ENCODE measurements at places on chromosomes 6 and 20.

GRCh38 chr20:42204109-42204660, 586.0 kb upstream of the CHD6 start:
- no peak for DNase-seq

DNA sequence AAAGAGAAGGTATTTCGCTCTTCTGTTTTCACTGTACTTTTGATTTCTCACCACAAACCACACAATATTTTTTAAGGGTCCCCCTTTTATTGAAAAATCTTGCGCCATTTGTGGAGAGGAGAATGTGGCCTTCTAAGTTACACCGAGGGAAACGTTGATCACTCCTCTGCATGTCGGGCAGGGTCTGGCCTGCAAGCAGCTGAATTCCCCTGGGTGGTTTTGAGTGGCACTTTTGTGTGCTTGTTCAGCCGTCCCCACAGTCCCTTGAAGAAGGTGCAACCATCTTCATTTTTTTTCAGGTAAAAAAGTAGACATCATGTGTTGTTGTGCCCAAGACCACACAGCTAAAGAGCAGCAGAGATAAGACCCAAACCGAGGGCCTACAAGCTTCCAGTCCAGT, 6.1 kb downstream of the GPR31 start:
- no peak for DNase-seq

GRCh38 chr20:34689486-34689885, 12.6 kb upstream of the PIGU start:
- DNase-seq, result no peak

- no peak for DNase-seq
Observed at GRCh38 chr20:24693466-24694156, 224.2 kb downstream of the SYNDIG1 start.

DNA sequence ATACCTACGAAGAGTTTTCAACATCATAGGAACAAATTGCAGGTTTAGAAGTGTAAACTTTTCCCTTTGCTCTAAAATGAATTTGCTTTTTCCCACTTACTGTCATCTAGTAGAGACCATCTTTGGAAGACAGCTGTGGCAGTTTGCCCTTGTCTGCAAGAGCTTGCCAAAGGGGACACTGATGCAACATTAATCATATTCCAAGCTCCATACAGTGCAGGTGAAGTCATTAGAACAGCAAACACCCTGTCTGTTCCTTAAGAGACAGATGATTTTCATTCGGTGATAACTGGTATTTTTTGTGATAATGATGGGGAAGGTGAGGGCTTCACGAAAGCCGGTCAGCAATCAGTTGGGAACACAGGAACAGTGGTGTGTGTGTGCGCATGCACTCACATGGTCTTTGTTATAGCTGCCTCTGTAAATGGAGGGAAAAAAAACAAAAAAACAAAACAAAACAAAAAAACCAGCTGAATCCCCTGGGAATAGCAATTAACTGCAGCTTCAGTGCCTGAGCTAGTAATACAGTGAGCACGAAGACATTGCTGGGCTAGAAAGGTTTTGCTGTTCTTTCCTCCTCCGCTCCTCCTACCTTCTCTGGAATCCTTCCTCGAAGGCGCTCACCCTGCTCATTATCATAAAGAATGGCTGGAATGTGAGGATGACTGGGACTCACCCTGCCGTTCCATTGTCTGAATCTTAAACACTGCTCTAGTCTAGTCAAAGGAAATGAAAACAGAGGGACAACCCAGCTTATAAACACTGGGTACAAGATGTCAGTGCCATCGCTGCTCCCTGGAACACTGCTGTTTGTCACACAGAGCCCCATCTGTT, 35.2 kb upstream of the KIF13A start:
- no peak for DNase-seq

DNA sequence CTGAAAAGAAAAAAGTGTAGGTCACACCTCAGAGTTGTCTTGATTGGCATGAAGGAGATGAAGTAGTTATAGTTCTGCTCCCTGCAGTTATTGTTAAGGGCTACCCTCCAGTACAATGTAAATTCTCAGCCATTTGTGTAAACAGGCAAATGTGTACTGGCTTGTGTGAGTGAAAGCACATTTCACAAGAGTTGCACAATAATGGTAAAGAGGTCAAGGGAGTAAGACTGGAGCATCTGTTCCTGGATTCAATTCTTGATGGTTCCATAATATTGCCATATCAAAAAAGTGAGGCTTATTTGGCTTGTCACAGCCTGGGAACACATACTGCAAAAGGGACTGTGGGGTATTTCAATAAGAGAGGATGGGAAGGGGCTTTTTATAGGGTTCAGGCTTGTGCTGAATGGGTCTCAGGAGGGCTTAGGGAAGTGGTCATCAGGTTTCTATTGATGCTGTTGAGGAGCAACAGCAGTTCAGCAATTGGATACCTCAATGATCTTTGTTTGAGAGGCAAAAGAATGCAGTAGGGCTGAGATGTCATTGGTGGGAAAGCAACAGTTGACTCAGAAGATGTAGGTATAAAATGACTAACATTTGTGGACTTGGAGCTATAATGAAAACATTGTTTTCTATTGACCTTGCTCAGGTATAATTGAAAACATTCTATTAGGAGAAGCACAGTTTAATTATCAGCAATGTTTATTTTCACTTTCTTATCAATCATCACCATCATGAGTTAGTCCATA, 402.6 kb downstream of the BCKDHB start:
- DNase-seq, result no peak

DNA sequence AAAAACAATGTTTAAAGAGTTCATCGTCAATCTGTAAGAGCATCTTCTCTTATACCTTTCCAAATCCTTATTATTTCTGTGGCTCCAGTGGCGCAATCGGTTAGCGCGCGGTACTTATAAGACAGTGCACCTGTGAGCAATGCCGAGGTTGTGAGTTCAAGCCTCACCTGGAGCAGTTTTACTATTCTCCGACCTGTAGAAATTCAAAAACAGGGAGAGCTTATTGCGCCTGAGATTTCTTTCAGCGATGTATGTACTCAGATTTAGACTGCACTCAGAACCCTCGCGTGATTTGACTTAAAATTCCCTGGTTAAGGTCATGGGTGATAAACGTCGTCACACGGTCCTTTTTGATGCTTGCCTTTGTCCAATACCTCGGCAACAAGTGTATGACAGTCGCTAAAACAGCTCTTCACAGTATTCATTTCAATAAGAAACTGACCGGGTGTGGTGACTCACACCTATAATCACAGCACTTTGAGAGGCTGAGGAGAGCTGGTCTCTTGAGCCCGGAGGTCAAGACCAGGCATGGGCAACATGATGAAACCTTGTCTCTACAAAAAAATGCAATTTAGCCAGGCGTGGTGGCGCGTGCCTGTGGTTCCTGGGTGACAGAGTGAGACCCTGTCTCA, 11.9 kb downstream of the GPX5 start:
- DNase-seq, result no peak

- DNase-seq, result no peak
Observed at GRCh38 chr6:128712898-128713297, 170.0 kb upstream of the LAMA2 start.

DNA sequence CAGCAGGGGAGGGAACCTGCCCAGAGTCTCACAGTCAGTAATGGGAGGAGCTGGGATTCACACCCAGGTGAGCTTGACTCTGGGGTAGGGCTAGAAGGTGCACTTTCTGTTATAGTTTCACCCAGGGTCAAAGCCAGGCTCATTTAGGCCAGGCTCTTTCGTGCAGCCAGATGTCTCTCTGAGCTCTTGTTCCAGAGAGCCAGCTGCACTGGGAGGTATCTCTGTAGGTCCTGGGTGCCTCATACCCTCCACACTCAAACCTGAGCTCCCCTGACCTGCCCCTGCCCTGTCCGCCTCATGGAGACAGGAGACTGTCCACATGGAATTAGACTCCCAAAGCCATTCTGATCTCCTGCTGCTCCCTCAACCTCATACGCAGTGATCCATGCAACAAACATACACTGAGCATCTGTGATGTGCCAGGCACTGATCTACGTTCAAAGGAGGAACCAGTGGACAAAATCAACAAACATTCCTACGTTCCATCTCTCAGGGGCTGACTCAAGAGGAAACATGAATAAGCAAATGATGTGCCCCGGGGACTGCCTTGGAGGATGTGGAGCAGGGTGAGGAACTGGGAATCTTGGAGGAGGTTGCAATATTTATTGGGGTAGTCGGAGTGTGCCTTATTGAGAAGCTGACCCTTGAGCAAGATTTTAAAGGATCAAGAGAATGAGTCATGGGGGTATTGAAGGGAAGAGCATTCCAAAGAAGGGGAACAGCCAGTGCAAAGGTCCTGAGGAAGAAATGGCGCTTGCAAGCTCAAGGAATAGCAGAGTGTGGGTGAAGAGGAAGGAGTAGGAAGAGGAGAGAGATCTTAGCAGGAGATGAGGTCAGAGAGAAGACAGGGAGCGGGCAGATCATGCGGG, 71.3 kb upstream of the TOX2 start:
- DNase-seq, result no peak

GRCh38 chr20:49420811-49421295, 61.6 kb downstream of the KCNB1 start:
- no peak for DNase-seq

- peak; percentile 27 for DNase-seq
Observed at GRCh38 chr6:127302728-127303660, 36.3 kb downstream of the RNF146 start.

GRCh38 chr6:148388521-148388920, 45.9 kb downstream of the SASH1 start:
- no peak for DNase-seq

GRCh38 chr6:147560670-147561069, 52.2 kb downstream of the SAMD5 start:
- DNase-seq, result no peak

GRCh38 chr6:89944181-89944755, 50.0 kb downstream of the GJA10 start:
- DNase-seq, result no peak

DNA sequence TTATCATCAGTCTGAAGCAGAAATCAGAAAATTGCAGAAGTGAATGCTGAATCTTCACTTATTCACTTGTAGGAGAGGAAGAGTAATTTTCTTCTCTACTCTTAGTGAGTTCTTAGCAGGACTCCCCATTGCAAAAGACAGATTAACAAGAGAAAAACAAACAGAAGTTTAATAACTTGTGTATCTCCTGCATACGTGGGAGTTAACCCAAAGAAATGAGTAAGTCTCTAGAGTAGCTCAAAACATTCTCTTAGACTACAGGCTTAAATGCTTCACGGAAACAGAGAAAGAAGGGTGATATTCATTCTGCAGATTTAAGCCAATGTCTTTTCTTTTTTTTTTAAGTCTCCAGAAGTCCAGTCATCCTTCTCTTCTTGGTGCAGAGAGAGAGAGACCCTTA, 97.9 kb upstream of the TMEM181 start:
- DNase-seq, result no peak

DNA sequence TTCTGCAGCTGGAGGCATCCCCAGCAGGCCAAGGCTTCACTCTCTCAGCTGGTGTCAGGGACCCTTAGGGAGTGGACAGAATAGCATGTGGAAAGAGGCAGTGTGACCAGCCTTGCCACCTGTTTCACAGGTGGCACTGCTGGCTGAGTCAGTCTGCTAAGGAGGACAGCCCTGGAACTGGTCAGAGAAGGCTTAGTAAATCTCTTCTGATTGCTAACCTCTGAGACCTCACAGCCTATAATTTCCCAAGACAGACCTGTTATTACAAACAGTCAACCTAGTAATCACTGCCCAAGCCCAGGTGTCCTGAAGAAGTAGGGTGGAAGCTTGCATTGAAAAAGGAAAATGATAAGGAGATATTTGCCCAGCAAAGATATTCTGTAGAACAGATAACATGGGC, 26.4 kb upstream of the PAQR8 start:
- DNase-seq, result no peak

DNA sequence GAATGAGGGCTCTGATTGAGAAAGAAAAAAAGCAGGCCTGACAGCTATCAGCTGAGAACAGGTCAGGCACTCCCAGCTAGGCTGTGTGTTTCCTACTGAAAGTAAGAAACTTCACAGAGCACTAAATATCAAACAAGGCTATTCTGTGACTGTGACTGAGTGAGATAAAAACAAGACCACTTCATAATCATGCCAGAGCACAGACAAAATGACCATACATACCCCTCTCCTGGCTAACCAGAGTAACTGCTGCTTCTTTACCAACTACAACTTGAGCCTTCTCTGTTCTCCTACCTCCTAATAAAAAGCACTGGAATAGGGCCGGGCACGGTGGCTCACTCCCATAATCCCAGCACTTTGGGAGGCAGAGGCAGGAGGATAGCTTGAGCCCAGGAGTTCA, 6.8 kb upstream of the BTN1A1 start:
- no peak for DNase-seq

- no peak for DNase-seq
Observed at GRCh38 chr20:36573798-36574365, 485 bp downstream of the TGIF2 start.

GRCh38 chr6:8608737-8609136, 173.4 kb upstream of the SLC35B3 start:
- no peak for DNase-seq

GRCh38 chr6:43310624-43311023, 2.0 kb upstream of the CRIP3 start:
- DNase-seq, result no peak

GRCh38 chr20:14142171-14142570, 146.9 kb downstream of the MACROD2 start:
- DNase-seq, result no peak

DNA sequence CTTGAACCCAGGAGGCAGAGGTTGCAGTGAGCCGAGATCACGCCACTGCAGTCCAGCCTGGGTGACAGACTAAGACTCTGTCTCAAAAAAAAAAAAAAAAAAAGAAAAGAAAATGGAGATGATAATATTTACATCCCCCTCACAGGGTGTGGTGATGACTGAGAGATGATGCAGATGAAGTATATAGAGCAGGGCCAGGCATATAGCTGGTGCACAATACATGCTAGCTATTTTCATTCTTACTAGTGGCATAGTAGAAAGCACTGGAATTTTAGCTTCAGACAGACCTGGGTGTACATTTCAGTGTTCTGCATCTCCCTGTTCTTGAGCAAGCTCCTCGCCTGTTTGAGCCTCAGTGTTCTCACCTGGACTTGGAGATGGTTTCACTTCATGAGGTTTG, 36.9 kb downstream of the CEBPB start:
- no peak for DNase-seq

- DNase-seq, result no peak
Observed at GRCh38 chr6:51827580-51827979, 259.8 kb downstream of the PKHD1 start.

- DNase-seq, result no peak
Observed at GRCh38 chr6:159125951-159126352, 43.2 kb upstream of the FNDC1 start.

- DNase-seq, result no peak
Observed at GRCh38 chr6:153553627-153554026, 422.5 kb upstream of the RGS17 start.

DNA sequence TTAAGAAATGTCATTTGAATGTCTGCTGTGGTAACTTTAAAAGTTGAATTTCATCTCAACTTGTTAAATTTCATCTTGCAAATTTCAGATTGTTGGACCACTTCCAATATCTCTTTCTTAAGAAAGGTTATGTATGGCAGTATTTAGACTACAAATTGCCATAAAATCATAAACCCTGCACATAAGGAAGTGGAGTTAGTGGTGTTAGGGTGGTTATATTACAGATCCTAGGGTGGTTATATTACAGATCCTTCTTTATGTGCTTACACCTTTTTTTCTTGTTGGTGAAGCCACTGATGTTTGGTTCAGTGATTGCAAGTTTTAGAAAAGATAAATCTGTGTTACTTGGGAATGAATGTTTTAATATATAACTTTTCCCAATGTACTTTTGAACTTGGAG, 9.0 kb downstream of the DSE start:
- DNase-seq, result no peak

Data from stimulated activated CD8-positive, alpha-beta memory T cell treated with anti-CD3 and anti-CD28 coated beads, Interleukin-7, amount 100 ng/mL, for 1 hour (primary cell).